ENCODE measurements at places on chromosomes 6 and 20. TPM values are rescaled to one million over a fixed set of nuclear protein-coding genes. Genes with fewer than 3 reads are reported as not detected.

DNA sequence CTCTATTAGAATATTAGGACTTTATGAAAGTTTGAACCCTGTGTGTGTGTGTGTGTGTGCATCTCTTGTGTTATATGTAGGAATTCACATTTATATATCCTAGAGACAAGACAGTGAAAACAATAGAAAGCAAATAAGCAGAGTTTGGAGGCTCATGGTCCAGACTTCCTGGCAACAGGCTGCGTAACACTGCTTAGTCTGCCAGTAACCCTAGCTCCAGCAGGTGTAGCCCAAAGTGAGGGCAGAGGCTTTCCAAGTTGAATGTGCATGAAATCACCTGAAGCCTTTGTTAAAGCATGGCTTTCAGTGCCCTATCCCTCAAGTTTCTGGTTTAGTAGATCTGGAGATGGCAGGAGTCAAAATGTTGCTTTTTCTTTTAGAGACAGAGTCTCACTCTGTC is 569.9 kb downstream of the KIF16B start:
- no peak overlapping the region for H3K27ac ChIP-seq
- H3K4me3 ChIP-seq: no peak overlapping the region
- DNase-seq: no peak
- no peaks in the 10 kb centered on the region for H3K27me3 ChIP-seq

FAM209B gene
- total RNA-seq: not detected

DLL1 gene
- 0.86 TPM for total RNA-seq

- no peak overlapping the region for H3K27ac ChIP-seq
- no peak overlapping the region for H3K4me3 ChIP-seq
- peaks cover 15% of the 10 kb centered on the region for H3K36me3 ChIP-seq
- no peaks in the 10 kb centered on the region for H3K27me3 ChIP-seq
- DNase-seq: no peak
- 0 out of 2 replicates have a peak, but pooled peaks cover 3% of the 10 kb centered on the region for H3K4me1 ChIP-seq
These were observed 29.9 kb downstream of the EZR start for GRCh38 chr6:158789115-158789917.

DNA sequence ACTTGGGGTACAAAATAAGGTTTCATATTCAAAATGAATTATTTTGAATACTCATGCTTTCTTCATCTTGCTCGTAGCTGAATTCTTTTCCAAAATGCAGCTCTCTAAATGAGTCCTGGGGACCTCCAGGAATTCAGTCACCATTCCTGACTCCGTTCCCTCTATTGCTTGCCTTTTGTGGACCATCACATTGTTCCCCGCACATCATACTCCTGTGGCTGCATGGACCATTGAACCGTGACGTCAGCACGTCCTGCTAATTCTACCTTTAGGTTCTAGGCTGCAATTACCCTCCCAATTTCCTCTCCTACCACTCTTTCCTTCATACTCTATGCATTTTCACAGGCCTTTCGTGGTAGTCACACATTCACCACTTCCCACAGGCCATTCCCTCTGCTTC is 173.1 kb upstream of the ID4 start:
- H3K27me3 ChIP-seq: no peaks in the 10 kb centered on the region
- H3K27ac ChIP-seq: no peak overlapping the region
- no peak for DNase-seq

GRCh38 chr6:139124887-139125672 is 9.8 kb upstream of the HECA start:
- H3K27me3 ChIP-seq: no peaks in the 10 kb centered on the region
- no peak overlapping the region for H3K4me3 ChIP-seq
- 0 out of 2 replicates have a peak overlapping the region, but pooled peaks have one; percentile 51 for H3K27ac ChIP-seq
- no peaks in the 10 kb centered on the region for H3K36me3 ChIP-seq

- H3K4me1 ChIP-seq: peaks cover 11% of the 10 kb centered on the region
- H3K27ac ChIP-seq: no peak overlapping the region
- H3K4me3 ChIP-seq: no peak overlapping the region
These were observed 12.0 kb upstream of the TXNDC5 start for GRCh38 chr6:7922596-7922995.

- no peaks in the 10 kb centered on the region for H3K36me3 ChIP-seq
- no peak overlapping the region for H3K4me3 ChIP-seq
- no peak for DNase-seq
These were observed 91.9 kb downstream of the PDE10A start for GRCh38 chr6:165571068-165571682.

TFAP2A gene
- 2.5 TPM for total RNA-seq

GRCh38 chr20:23050847-23051627 is 1.6 kb upstream of the THBD start:
- H3K4me3 ChIP-seq: peak overlapping the region; percentile 77
- H3K4me1 ChIP-seq: peaks cover 8% of the 10 kb centered on the region
- no peaks in the 10 kb centered on the region for H3K27me3 ChIP-seq
- H3K27ac ChIP-seq: peak overlapping the region; percentile 41

OPRM1 gene
- total RNA-seq: not detected

LY6G6D gene
- total RNA-seq: not detected

GRCh38 chr6:34556493-34556892 is 364 bp upstream of the SPDEF start:
- no peak for DNase-seq
- no peak overlapping the region for H3K4me3 ChIP-seq
- no peak overlapping the region for H3K27ac ChIP-seq
- no peaks in the 10 kb centered on the region for H3K27me3 ChIP-seq

- no peak for DNase-seq
- no peak overlapping the region for H3K4me3 ChIP-seq
- peaks cover 9% of the 10 kb centered on the region for H3K4me1 ChIP-seq
These were observed 6.5 kb downstream of the CTNNBL1 start for GRCh38 chr20:37700301-37700700.

TRIM15 gene
- not detected for total RNA-seq

GRCh38 chr20:61370841-61371303 is 118.8 kb downstream of the CDH4 start:
- H3K36me3 ChIP-seq: no peaks in the 10 kb centered on the region
- no peaks in the 10 kb centered on the region for H3K27me3 ChIP-seq
- no peak for DNase-seq
- no peaks in the 10 kb centered on the region for H3K4me1 ChIP-seq

- H3K27ac ChIP-seq: no peak overlapping the region
- no peaks in the 10 kb centered on the region for H3K36me3 ChIP-seq
- no peaks in the 10 kb centered on the region for H3K27me3 ChIP-seq
- no peaks in the 10 kb centered on the region for H3K4me1 ChIP-seq
- no peak overlapping the region for H3K4me3 ChIP-seq
These were observed 47.4 kb upstream of the SIRPA start for GRCh38 chr20:1847780-1848179.

GRCh38 chr6:29255530-29255929 is 46.0 kb upstream of the OR14J1 start:
- no peaks in the 10 kb centered on the region for H3K27me3 ChIP-seq
- H3K4me1 ChIP-seq: no peaks in the 10 kb centered on the region
- H3K36me3 ChIP-seq: no peaks in the 10 kb centered on the region
- no peak overlapping the region for H3K4me3 ChIP-seq
- peak; percentile 0 for DNase-seq

- no peaks in the 10 kb centered on the region for H3K36me3 ChIP-seq
- H3K4me3 ChIP-seq: peak overlapping the region; percentile 7
- H3K4me1 ChIP-seq: peaks cover 50% of the 10 kb centered on the region
- DNase-seq: peak; percentile 36
These were observed 117.3 kb downstream of the TMEM170B start for GRCh38 chr6:11654876-11655275.

- no peaks in the 10 kb centered on the region for H3K27me3 ChIP-seq
- no peaks in the 10 kb centered on the region for H3K4me1 ChIP-seq
- no peak for DNase-seq
These were observed 55.1 kb upstream of the LOC128125822 start for GRCh38 chr6:63517221-63517620.

DNA sequence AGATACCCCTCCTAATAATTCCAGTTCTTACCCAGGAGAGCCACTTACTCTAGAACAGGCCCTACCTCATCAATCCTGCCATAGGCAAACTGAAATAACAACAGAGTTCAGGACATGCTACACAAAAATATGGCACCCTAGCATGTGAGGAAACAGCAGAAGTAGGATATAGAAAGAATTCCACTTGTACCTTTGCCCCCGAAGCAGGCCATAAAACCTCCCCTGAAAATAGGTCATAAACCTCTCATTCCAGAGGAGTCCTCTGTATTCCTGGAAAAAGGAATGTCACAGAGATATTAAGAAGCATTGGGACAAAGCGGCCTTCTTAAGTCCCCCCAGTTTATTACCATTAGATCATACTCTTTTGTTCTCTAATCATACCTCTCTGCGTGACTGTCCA is 504.3 kb upstream of the MARCKS start:
- H3K36me3 ChIP-seq: no peaks in the 10 kb centered on the region
- DNase-seq: no peak
- no peaks in the 10 kb centered on the region for H3K27me3 ChIP-seq

GRCh38 chr6:119350952-119351372 is 1.4 kb upstream of the MAN1A1 start:
- peaks cover 18% of the 10 kb centered on the region for H3K4me1 ChIP-seq
- no peaks in the 10 kb centered on the region for H3K27me3 ChIP-seq
- H3K36me3 ChIP-seq: no peaks in the 10 kb centered on the region
- peak overlapping the region; percentile 75 for H3K27ac ChIP-seq
- peak; percentile 75 for DNase-seq
- peak overlapping the region; percentile 85 for H3K4me3 ChIP-seq

DNA sequence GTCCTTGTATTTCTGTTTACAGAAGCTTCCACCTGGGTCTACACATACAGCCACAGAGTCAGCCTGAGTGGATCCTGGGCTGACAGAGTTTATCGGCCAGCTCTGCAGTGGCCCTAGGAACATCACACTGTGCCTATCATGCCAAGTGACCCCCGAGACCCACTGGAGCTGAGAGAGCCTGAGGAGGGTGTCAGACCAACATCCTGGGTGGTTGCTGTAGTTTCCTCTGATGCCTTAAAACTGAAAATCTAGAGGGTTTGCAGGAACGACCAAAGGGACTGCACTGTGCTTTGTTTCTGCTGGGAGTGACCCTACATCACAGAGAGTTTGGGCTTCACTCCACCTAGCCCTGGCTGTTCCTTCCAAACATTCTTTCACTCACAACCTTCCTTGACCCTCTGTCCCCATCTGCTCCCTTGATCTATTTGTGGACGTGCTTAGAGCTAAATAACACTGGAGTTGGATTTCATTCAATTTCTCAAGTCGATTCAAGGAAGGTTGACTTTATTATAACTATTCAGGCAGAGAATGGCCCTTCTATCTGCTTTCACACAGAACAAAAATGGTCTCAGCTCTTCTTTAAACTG is 18.1 kb downstream of the MYLK4 start:
- no peak overlapping the region for H3K4me3 ChIP-seq
- H3K4me1 ChIP-seq: peaks cover 3% of the 10 kb centered on the region
- H3K27me3 ChIP-seq: no peaks in the 10 kb centered on the region
- no peaks in the 10 kb centered on the region for H3K36me3 ChIP-seq
- no peak overlapping the region for H3K27ac ChIP-seq

PRICKLE4 gene
- total RNA-seq: not detected

GRCh38 chr6:36697481-36697903 is at the start of gene RAB44:
TSS of gene RAB44 (plus strand) at chr6:36697826. CDS start at chr6:36704236, 6,410 bp downstream.
- DNase-seq: no peak
- H3K27me3 ChIP-seq: no peaks in the 10 kb centered on the region
- no peak within 1 kb of the TSS for H3K4me3 ChIP-seq
- no peak within 1 kb of the TSS for H3K27ac ChIP-seq
- no peaks in the 10 kb centered on the region for H3K36me3 ChIP-seq

SAMD5 gene
- total RNA-seq: not detected

SLC17A1 gene
- not detected for total RNA-seq

XPO5 gene
- 29.5 TPM for total RNA-seq

DNA sequence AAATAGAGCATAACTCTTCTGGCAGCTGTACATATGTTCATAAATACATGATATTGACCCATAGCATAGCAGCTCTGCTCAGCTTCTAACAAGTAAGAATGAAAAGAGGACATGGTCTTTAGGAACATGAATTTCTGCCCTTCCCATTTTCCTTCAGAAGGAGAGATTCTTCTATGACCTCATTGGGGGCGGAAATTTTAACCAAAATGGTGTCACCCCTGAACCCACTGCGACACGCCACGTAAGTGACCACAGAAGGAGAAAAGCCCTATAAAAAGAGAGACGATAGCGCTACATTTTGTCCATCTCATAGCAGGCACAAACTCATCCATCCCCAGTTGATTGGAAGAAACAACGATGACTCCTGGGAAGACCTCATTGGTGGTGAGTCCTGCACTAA is at the start of gene IL17A:
TSS of gene IL17A (plus strand) at position 301 of the 400 bp plus-strand sequence. CDS start at position 358, 57 bp downstream.
- no peak within 1 kb of the TSS for H3K4me3 ChIP-seq
- H3K36me3 ChIP-seq: no peaks in the 10 kb centered on the region
- 0 out of 2 replicates have a peak, but pooled peaks cover 15% of the 10 kb centered on the region for H3K27me3 ChIP-seq
- H3K27ac ChIP-seq: no peak within 1 kb of the TSS

DNA sequence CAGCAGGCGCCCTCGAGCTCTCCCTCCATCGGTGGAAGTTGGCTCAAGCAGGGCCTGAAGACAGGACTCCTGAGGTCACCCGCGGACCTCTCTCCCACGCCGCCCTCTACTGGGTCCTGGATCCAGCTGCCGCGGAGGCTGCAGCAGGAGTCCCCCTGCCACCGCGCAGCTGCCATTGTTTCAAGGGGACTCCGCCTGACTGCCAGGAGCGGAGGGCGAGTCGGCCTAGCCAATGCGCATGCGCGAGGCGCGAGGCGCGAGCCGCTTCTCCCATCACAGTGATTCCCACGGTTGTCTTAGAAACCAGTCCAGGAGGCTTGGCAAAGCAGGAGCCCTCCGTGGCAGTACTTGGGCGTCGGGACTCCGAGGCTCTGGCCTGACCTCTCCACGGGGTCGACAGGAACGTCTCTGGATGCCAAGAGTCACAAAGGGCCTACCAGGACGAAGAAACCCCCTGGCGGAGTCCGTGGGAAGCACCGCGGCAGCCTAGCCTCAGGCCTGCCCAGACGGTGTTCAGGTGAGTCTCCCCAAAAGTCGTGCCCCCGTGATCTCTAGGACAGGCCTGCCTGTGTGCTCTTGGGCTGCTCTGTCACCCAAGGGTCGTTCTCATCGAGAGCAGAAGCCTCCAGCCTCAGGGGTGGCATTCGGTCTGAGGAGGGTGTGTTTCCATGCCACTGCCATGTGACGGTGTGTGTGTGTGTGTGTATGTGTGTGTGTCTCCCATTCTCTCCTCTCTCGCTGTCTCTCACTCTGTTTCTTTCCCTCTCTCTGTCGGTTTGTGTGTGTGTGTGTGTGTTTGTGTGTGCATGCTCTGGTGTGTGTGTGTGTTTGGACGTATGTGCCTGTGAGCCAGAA is 290.6 kb upstream of the ZNF337 start:
- DNase-seq: peak; percentile 1
- H3K4me1 ChIP-seq: no peaks in the 10 kb centered on the region
- H3K36me3 ChIP-seq: no peaks in the 10 kb centered on the region
- H3K27me3 ChIP-seq: no peaks in the 10 kb centered on the region

DNA sequence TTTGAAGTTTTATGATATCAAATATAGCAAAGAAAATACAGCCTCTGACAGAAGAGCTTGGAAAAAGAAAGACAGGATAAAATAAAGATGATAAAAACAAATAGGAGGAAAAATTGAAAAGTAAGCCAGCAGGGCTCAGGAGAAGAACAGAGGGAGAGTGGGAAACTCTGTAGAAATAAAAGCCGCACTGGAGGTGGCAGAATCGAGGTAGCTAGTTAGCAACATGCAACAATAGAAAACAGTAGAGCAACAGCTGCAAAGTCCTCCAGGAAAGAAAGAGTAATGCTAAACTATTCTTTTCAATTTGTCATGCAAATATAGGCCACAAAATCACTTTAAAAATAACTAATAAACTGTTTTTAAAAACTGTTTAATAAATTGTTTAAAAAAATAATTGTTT is 28.8 kb downstream of the HBS1L start:
- peaks cover 10% of the 10 kb centered on the region for H3K36me3 ChIP-seq
- H3K27ac ChIP-seq: no peak overlapping the region
- H3K27me3 ChIP-seq: no peaks in the 10 kb centered on the region
- H3K4me1 ChIP-seq: no peaks in the 10 kb centered on the region
- no peak overlapping the region for H3K4me3 ChIP-seq
